ENCODE measurements at places on chromosomes 12 and 14.
A peak's percentile ranks its signal among the peaks of the same experiment; 100 is the strongest.

DNA sequence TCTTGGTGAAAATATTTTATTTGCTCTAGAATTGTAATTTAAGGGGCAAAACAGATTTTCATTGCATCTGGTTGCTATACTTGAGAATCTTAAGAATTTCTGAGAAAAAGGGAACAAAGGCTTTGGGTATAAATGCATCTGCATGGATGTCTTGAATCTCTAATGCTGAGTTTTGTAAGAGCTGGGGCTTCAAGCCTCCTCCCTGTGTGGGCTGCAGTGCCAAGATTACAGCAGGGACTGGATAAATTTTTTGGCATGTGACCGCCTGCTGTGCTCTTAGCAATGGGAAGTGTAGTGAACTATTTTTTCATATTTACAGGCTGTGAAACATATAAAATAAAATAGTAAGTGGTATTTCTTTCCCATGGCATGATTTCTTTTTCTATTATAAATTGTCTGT, 70.0 kb downstream of the SLC38A6 start:
- no peak for DNase-seq

GRCh38 chr12:121610239-121611149, 15.8 kb upstream of the ORAI1 start:
- DNase-seq, result peak; percentile 55

DNA sequence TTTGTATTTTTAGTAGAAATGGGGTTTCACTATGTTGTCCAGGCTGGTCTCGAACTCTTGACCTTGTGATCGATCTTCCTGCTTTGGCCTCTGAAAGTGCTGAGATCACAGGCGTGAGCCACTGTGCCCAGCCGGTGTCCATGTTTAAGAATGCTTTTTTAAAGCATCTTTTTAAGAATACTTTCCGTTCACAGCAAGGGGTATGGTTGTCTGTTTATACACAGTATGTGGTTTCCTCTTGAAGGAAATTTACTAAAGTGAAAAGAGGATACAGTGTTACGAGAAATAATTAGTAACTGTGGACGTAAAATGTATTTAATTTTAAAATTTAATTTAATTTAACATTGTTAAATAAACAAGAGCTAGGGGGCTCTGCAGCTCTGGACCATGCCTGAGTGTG, 73.4 kb downstream of the GSC start:
- DNase-seq, result no peak

- DNase-seq, result no peak
Observed at GRCh38 chr14:75429562-75429961, 1.7 kb downstream of the JDP2 start.

- no peak for DNase-seq
Observed at GRCh38 chr12:124493809-124494750, 73.3 kb downstream of the NCOR2 start.

DNA sequence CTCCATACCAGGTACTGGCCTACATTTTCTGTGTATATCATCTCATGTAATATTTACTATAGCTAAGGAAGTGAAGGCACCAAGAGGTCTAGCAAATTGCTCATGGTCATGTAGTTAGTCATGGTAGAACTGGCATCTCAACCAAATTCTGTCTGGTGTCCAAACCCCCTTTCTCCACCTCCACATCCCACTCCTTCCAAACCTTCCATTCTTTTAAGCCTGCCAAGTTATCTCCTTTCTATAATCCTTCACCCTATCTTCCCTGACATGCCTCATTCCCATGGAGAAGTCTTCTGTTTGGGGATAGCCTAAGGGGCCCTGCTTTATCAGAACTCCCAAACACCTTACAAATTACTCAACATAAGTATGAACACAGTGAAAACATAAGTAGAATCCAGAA, 196.2 kb upstream of the HMGA2 start:
- no peak for DNase-seq

GRCh38 chr14:80150301-80150700, 61.0 kb downstream of the DIO2 start:
- DNase-seq, result no peak
